ENCODE measurements at places on chromosomes 2 and 18. TPM values are rescaled to one million over a fixed set of nuclear protein-coding genes. Genes with fewer than 3 reads are reported as not detected.

Gene CDH2
- total RNA-seq, result not detected

Gene C1QL2
- not detected for total RNA-seq

Gene C18orf54
- 8.1 TPM for total RNA-seq

Gene TBR1
- total RNA-seq, result 0.18 TPM

Data from activated naive CD4-positive, alpha-beta T cell treated with anti-CD3 and anti-CD28 coated beads, Interleukin-2, amount 10 ng/mL, durations not matched to agents 5 hours and 36 hours (primary cell).